ENCODE measurements at places on chromosomes 1 and 21.
A peak's percentile ranks its signal among the peaks of the same experiment; 100 is the strongest.

DNA sequence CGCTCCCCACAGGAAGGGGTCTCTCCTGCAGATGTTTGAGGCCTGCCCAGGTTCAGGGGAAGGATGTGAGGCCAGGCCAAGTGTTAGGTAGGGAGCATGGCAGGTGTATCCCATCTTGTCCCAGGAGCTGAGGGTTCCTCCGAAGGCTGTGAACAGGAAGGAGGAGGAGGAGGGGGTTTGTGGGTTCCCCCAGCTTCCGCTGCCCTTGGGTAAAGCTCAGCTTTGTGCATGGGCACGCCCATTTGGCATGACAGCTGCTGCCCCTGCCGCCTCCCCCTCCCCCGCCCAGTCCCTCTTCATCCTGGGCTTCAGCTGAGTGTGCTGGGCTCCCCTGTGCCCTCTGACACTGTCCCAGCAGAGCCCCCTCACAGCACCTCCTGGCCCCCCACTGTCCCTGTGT lies 25.5 kb downstream of the TNFRSF8 start:
- DNase-seq = peak; percentile 30

GRCh38 chr1:90048043-90048442 lies 53.1 kb downstream of the ZNF326 start:
- no peak for DNase-seq

- peak; percentile 21 for DNase-seq
These were observed 88.3 kb upstream of the SGIP1 start for GRCh38 chr1:66445492-66446181.

DNA sequence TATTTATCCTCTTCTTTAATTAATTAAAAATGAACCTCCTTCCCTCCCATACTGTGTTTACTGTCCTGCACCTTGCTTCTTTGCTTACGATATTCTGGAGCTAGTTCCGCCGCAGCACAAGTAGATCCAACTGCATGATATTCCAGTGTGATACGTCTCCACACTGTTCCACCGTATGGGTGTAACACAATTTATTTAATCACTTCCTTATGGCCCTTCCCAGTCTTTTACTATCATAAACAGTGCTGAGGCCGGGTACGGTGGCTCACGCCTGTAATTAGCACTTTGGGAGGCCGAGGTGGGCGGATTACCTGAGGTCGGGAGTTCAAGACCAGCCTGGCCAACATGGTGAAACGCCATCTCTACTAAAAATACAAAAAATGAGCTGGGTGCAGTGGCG lies 25.7 kb downstream of the CNST start:
- no peak for DNase-seq

Measured in effector memory CD8-positive, alpha-beta T cell (primary cell).